ENCODE measurements at places on chromosomes 16 and 17.

- DNase-seq = no peak
Observed at GRCh38 chr17:21512307-21513011, 136.3 kb downstream of the KCNJ12 start.

DNA sequence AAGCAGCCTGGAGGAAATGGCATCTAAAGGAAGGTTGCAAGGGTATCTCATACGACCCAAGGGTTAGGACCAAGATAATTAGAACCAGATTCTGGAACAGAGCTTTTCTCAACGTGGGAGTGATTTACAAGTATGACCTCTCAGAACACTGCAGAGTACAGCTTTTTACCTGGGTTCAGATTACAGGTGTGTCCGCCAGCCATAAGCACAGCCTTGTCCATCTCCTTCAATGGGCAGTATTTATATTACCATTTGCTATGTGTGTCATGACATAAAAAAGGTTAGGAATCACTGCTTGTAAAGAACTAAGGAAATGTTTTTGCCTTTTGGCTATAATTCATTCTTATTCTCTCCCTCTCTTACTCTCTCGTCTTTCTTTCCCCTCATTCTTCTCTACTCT lies 36.7 kb downstream of the MYO1D start:
- no peak for DNase-seq

- no peak for DNase-seq
Observed at GRCh38 chr17:69342896-69343644, 16.1 kb upstream of the ABCA5 start.

GRCh38 chr16:15043344-15043743 lies 12.5 kb downstream of the NTAN1 start:
- no peak for DNase-seq

GRCh38 chr16:89048871-89049422 lies 44.7 kb upstream of the ACSF3 start:
- no peak for DNase-seq

- no peak for DNase-seq
Observed at GRCh38 chr16:23668873-23669272, 9.8 kb upstream of the PLK1 start.

DNA sequence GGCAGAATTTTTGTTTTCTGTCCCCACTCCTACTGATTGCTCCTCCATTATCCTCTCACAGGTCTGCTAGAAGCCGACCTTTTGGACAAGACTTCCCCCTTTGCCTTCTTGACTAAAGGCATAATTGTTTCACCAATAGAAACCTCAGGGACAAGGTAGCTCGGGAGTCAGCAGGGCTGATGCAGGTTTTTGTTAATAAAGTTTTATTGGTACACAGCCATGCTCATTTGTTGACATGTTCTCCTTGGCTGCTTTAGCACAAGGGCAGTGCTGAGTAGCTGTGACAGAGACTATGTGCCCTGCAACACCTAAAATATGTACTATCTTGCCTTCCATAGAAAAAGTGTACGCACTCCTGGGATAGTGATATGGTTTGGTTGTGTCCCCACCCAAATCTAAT lies 271.6 kb downstream of the XYLT1 start:
- no peak for DNase-seq

DNA sequence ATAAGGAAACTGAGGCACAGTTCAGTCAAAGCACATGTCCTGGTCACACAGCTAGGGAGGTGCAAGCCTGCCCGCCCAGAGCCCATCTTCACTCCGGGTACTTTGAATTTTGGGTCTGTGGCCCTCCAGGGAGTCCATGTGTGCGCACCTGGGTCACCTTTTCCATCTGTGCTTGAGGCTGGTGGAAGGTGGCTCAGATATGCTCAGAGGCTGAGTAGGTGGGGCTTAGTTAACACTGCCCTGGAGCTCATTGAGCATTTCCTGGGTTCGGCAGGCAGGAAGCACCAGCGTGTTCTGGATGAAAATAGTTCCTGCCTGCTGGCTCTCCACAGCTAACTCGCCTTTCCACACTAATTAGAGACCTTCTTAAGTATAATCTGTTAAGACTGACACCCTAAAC lies 19.2 kb downstream of the FAM234A start:
- no peak for DNase-seq

DNA sequence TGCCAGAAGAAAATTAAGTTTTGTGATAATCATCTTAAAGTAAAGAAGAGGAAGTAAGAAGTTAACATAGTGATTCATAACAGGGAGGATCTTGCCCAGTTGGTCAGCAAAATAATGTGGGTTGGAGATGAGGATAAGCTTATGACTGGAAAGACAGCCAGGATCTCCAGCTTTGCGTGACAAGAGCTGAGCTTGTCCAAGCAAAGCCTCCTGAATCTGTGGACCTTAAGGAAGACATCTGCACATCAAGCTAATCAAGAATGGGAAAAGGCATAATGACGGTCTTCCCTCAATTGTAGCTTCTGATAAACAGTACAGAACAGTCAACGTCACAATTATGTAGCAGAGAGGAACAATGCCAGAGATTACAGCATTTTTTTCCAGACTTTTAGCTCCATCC lies 744.7 kb upstream of the GOT2 start:
- no peak for DNase-seq

- no peak for DNase-seq
Observed at GRCh38 chr17:37543637-37544052, 54.0 kb downstream of the DUSP14 start.

- DNase-seq = no peak
Observed at GRCh38 chr17:81171941-81172340, 5.9 kb upstream of the AATK start.

DNA sequence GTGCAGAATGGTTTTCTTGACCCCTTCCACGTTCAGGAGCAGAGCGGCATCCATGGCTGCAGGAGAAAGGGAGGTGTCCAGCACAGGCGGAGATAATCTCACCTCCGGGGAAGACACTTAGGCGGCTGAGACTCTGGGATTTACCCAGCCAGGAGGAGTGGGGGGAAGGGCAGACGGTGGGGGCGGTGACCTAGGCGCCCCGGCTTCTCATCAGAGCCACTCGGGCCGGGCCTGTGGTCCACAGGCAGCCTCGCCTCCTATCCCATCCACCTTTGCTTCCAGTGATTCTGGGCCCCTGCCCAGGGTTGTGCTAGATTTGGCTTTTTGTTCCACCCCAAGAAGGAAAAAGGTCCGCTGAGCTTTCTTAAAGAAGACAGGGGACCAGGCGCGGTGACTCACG lies at the start of gene AIPL1:
Gene AIPL1, minus strand, starts transcription at position 71 of the 400 bp plus-strand sequence. Its CDS starts 17 bp downstream, at position 54.
- no peak for DNase-seq

DNA sequence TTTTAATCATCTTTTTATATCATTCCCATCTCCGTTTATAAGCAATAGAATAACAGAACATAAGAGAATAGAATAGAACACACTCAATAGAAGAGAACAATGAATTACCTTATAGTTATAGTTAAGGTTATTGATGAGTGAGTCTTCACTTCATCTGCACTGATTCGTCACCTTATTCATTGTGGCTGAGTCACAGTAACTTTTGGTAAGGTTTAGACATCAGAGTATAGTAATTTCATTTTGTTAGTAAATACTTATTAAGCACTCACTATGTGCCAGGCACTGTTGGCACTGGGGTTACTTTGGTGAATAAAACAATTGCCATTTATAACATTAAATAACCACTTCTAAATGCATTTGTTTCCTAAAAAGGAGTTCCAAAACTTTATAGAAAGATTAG lies 22.5 kb downstream of the PHKB start:
- DNase-seq = no peak

- no peak for DNase-seq
Observed at GRCh38 chr16:56833243-56833970, 31.6 kb upstream of the SLC12A3 start.

DNA sequence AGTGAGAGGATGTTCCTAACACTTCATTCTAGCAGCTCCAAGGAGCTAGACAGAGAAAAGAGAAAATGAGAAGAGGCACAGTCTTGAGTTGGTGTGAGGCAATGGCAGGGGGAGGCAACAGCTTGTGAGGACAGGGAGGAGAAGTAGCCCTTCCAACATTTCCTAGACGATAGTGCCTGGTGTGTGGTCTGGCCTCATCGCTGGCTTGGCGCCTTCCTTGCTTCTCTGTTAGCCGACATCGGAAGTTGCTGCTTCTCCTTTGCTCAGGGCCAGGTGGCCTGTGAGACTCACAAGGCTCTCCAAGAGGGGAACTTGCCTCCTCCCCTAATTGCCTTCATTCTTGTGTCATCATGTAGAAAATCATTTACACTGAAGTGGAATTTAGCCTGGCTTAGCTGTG lies 208.7 kb downstream of the MAP2K4 start:
- no peak for DNase-seq

Data from activated T-cell treated with anti-CD3 and anti-CD28 coated beads for 4 hours (primary cell).